IPS-NIHi11 (cell line): ENCODE measurements at places on chromosomes 16 and 17.

GRCh38 chr17:79440251-79440650, 170.6 kb downstream of the RBFOX3 start:
- no peak for DNase-seq

GRCh38 chr16:77183137-77183536, 7.9 kb upstream of the MON1B start:
- DNase-seq = no peak

GRCh38 chr17:44555099-44555498, 2.2 kb upstream of the FZD2 start:
- no peak for DNase-seq

- no peak for DNase-seq
Measured at GRCh38 chr16:73280388-73280787, 232.5 kb upstream of the ZFHX3 start.

DNA sequence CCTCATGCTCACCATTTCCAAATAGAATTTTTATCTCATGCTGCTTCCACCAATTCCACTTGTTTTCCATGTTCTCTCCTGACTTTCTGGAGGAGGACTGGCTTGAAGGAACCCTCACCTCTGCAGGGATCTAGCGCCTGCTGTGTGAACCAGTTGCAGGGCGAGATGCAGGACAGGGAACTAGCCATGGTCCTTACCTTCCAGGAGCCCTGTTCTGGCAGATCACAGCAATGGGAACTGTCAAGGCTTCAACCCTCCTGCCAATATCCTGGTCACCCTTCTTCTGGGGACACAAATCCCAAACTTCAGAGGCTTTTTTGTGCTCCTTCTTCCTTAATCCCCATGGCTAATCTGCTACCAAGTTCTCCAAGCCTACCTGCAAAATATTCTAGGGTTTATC, 60.4 kb upstream of the MMP2 start:
- DNase-seq = peak; percentile 70
